Mesangial cell (primary cell): ENCODE measurements at places on chromosomes 2 and 18. TPM values are rescaled to one million over a fixed set of nuclear protein-coding genes. Genes with fewer than 3 reads are reported as not detected.

Gene TACR1
- total RNA-seq, result not detected in 2 replicates

Gene EPC2
- 6.0 and 11.9 TPM in 2 replicates for total RNA-seq

Gene TTC39C
- total RNA-seq, result 17.1 and 28.1 TPM in 2 replicates

Gene LAMA1
- total RNA-seq, result 14.3 and 17.5 TPM in 2 replicates

Gene RAB6C
- not detected in 2 replicates for total RNA-seq

Gene SCN7A
- total RNA-seq, result 0.51 TPM in 1 of 2 replicates, not detected in the other
